ENCODE measurements at places on chromosomes 6 and 20.

GRCh38 chr6:24537082-24537699 lies 42.4 kb downstream of the ALDH5A1 start:
- DNase-seq: no peak

DNA sequence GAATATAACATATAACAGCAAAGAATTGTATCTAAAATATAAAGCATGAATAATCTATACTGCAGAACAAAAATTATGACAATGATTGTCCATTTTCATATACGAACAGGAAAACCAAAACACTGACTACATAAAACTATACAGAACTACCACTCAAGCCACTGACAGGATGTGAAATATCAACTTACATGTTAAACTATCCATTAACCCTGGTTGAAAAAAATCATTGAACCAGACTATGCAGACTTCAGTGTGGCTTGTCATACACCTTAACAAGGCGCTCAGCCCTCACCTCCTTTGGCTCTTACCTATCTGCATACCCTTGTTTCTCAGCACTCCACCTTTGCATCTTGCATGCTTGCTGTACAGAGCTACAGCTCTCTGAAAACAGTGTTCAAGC lies 34.9 kb downstream of the ASCC3 start:
- DNase-seq: no peak

DNA sequence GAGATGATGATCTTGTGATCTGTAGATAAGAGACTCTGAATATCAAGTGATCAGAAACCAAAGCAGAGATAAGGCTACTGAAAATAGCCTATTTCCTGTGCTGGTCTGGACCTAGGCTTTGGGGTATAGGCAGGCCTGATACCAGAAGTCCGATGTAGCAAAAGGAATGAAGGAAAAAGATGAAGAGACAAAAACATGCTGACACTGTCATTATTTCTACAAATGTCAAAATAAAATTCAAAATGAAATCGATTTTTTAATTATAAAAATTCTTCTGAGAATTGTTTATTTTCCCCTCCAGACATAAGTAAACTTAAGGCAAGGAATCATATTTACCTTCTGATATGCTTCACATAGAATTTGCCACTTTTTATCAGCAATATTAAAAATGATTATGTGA lies 252.8 kb downstream of the PRKN start:
- DNase-seq: no peak

GRCh38 chr20:4869290-4870193 lies 131.8 kb downstream of the SLC23A2 start:
- DNase-seq: no peak

- no peak for DNase-seq
Measured at GRCh38 chr6:144053601-144054000, 41.8 kb downstream of the SF3B5 start.
